ENCODE measurements at places on chromosomes 16 and 17.

GRCh38 chr17:63099425-63099824 lies 133.4 kb downstream of the TANC2 start:
- DNase-seq = no peak

DNA sequence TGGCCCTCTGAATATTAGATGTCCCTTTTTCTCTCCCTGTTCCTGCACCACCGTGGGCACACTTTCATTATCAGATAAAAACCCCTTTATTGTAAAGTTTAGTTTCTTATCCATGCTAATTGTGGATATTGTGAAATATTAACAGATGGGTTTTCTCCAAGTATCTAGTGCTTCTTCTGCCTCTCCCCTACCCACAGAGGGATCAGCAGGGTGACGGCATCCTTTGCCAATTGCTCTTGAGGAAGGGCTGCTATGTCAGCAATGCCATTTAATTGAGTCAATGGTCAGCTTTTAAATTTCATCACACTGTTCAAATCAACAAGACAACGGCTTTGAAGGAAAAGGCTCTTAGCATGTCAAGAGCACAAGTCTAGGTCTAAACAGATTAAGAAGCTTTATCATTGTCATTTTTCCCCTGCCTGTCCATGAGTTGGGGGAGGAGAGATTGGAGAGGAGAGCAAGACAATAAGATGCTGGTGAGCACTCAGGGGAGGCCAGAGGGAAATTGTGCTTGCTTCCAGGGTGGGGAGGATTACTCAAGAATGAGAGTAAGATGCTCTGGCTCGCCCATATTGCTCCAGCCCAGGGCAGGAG lies 443.0 kb upstream of the CCL2 start:
- DNase-seq = no peak

GRCh38 chr17:78040440-78041385 lies 82.2 kb downstream of the TNRC6C start:
- peak; percentile 53 for DNase-seq

DNA sequence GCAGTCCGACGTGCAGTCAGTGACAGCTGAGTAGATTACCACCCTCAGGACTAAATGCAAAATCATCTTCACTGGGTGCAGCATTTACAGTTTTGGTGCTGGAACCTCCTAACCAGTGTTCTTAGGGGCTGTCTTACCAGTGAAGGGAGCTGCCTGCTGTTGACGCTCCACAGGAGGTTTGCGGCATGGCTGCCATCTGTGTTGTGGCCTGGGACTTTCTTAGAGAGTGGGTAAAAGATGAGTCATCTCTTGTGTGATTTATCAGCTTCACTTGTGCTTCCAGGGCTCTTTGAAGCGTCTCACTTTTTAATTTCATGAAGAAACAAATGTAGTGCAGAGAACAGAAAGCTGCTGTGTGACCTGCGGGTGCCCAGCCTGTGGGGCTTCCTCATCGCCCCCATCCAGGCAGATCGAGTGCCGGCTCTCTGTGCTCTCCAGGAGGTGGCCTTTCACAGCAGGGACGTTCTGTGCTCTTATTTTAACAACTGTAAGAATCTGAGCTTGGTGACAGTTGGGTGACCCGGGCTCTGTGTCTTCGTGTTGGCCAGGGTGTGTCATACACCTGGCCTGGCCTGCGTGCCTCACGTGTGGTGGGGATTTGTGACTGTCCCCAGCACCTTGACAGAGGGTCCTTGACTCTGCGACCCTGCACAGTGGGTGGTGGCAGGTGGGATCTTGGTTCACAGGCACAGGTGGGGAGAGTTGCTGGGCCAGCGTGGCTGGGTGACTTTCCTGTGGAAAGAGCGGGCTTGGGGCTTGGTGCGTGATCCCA lies 24.3 kb upstream of the ZNF750 start:
- DNase-seq = peak; percentile 82

GRCh38 chr16:11258553-11259492 lies 2.8 kb upstream of the SOCS1 start:
- DNase-seq = no peak

DNA sequence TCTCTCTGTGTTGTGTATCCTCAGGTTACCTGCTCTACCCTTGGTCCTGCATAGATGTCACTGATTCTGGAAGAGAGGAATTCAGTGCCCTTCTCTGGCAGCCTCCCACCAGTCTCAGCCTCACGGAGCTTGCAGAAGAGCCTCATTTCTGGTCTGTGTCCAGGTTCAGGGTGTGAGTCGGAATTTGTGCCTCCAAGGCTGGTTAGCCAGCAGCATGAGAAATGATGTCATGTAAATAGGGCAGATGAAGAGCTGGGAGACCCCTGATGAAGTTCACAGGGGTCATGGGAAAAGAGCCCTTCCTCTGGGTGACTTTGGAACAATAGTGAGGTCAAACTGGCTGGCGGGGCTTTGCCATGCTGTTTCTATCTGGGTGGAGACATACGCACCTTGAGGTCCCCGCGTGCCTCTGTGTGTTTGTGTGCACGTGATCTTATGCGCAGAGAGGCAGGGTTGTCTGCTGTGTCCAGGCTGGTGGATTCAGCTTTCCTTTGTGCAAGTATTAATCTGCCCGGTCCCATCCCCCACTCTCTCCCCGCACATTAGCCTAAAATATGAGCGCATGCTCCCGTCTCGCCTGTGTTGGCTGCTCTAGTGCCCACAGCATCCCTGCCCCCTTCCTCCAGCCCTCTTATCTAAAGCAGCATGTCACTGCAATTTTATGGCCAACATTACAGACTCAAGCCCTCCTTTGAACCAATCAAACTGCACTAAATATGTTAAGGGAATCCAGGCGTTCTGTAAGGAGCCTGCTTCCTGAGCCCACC lies 256.3 kb upstream of the ZFHX3 start:
- no peak for DNase-seq

- no peak for DNase-seq
These were observed 36.1 kb downstream of the TNFRSF13B start for GRCh38 chr17:16935786-16936185.

DNA sequence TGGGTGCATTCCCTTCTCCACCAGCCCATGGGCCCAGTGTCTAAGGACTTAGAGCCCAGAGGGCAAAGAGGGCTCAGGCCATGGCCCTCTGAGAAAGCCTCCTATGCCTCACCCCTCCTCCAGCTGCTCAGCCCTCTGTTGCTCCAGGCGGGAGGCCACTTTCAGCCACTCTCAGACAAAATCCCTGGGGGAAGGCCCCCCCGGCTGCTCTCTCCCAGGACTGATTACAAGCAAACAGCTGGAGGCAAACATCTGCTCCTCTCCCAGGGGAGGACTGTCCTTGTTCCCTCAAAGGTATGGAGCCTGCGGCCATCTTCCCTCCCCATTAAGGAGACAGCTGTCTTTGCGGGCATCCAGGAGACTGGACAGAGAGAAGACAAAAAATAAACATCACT lies 54.9 kb upstream of the DLX4 start:
- no peak for DNase-seq

- DNase-seq = peak; percentile 12
These were observed 9.8 kb upstream of the TNFSF12 start for GRCh38 chr17:7538891-7539545.

GRCh38 chr16:74280448-74280847 lies 16.2 kb upstream of the PSMD7 start:
- no peak for DNase-seq

- no peak for DNase-seq
These were observed at the start of gene SGCA for GRCh38 chr17:50165867-50166517. Gene SGCA, plus strand, starts transcription at chr17:50166005. Its CDS starts 36 bp downstream, at chr17:50166041.

DNA sequence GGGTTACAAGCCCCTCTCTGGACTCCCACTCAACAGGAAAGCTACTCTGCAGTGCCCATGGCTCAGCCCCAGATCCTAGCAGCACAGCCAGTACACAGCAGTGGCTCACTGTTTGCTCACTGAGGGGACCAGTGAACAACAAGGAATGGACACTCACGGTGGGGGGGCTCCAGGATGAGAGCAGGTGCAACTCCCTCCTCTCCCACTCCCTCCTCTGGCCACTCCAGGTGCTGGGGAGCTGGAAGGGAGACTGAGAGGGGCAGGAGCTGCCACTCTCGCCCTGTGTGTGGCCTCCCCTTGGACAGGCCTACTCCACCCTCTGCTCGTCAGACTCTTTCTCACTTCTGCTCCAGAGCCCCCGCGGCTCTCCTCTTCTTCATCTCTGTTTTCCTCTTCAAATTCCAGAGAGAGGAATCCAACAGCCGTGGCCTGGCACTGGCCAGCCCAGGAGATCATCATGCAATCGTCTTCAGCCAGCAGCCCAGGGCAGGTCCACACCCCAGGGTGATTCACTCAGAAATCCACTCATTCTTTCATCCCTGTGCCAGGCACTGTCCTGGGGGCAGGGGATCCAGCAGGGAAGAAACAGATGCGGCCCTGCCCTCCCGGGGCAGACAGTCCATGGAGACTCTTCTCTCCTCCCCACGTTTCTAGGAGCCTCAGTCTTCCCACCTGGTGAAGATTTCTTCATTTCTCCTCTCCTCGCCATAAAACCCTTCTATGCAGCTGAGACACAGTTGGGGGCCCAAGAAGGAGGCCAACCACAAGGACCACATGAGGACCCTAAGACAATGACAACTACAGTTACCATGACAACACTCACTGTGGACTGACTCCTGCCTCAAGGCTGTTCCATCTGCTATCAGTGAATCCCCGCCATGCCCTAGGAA lies 30.7 kb downstream of the CFAP20 start:
- DNase-seq = peak; percentile 94

DNA sequence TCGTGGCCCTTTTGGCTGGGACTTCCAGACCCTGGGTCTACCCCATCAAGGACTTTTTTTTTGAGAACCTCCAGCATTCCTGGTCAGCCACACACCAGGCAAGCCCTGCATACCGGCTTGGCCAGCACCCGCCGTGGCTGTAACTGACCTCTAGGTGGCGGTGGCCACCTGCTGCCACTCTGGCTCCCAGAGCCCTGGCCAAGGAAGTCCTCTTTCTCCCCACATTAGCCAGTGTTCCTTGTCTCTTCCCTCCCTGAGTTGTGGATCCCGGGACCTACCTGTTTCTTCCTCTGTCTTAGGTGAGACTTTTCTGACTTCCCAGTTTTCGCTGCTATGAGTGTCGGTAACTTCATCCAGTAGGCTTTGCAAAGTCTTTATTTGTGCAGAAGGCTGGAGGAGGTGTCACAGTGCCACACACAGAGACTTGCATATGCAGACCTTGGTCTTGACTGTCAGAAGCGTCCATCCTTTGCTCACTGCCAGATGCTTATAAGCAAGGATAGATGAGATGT lies 348.3 kb downstream of the CPPED1 start:
- peak; percentile 29 for DNase-seq

DNA sequence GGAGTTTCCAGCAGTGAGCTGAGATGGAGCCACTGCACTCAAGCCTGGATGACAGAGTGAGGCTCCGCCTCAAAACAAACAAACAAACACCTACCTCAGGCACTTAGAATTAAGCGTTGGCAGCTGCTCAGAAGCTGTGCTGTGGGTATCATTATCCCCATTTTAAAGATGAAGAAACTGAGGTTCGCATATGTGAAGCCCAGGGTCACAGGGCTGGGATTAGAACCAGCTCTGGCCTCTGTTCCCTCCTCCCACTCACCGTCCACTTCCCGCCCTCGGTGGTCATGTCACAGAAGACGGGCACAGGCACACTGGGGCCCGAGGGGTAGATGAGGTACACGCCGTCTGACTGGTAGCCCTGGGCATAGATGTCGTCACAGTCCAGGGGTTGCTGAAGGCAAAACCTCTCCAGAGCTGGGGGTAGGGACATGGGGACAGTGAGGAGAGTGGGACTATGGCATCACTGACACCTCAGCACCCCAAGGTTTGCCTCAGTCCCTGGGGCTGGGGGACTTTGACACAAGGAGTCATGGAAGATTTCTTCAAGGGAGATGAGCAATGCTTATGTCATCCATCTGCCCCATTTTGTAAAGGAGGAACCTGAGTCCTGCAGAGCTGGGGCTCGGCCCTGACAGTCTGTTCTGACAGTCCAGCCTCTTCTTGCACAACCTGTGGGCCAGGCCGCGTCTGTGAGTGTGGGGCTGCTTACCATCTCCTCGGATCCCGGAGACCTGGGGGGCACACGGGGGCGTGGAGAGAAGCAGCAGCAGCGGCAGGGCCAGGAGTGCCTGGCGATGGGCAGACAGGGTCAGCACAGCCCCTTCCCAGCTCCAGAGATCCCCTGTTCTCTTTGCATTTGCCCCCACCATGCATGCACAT lies 700 bp downstream of the MFAP4 start:
- DNase-seq = peak; percentile 94

GRCh38 chr16:9203956-9204355 lies 112.5 kb downstream of the HAPSTR1 start:
- DNase-seq = no peak

DNA sequence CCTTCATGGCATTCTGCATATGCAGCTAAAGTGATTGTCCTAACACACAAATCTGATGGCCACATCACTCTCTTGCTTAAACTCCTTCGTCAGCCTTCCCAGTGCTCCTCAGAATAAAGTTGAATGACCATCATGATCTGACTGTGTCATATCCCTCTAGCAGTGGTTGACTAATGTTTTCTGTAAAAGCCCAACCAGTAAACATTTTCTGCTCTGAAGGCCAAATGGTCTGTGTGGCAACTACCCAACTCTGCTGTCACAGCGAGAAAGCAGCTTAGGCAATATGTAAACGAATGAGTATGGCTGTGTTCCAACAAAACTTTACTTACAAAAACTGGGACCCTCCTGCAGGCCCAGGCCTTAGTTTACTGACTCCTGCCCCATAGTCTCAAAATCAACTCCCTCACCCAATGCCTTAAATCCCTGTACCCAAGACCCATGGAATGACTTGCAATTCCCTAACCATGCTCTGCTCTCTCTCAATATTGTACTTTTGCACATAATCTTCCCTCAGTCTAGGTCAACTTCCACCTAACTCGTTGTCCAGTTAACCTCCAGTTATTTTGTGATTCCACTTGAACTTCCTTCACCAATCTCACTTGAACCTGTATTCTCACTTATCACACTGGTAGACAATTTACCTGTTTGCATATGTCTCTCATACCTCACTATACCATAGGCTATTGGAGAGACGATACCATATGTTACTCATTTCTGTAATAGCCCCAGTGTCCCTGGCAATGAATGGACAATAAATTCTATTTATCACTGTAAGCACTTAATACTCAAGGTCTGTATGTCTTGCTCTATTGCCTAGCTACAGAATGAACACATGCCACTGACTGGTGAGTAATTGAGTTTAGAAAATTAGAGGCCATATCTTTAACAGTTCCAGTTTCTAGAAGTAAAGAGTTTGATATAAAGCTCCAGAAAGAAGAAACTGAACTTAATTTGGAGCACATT lies 29.1 kb downstream of the TMEM100 start:
- peak; percentile 55 for DNase-seq

DNA sequence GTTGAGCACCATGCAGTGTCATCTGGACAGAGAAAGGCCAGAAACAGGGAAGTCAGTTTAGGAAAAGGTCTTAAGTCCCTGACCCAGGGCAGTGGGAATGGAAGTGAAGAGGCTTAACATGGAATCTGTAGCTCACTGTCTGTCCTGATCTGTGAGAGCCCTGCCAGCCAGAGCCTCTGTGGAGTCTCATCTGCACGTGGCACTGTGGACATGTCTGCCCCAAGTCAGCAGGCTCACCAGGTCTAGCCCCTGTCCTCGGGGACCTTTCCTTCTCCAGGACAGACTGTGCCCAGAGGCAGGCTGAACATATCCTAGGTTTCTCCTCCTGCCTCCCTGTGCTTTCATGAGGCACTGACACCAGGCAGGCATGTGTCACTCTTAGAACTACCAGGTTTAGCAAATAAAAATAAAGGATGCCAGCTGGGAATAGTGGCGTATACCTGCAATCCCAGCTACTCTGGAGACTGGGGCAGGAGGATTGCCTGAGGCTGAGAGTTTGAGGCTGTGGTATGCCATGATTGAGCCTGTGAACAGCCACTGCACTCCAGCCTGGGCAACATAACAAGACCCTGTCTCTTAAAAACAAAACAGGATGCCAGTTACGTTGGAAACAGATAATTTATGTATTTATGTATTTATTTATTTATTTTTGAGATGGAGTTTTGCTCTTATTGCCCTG lies 22.4 kb downstream of the UNK start:
- no peak for DNase-seq

All from amniotic epithelial cell (primary cell).